ENCODE measurements at places on chromosomes 6 and 20.
A peak's percentile ranks its signal among the peaks of the same experiment; 100 is the strongest.

DNA sequence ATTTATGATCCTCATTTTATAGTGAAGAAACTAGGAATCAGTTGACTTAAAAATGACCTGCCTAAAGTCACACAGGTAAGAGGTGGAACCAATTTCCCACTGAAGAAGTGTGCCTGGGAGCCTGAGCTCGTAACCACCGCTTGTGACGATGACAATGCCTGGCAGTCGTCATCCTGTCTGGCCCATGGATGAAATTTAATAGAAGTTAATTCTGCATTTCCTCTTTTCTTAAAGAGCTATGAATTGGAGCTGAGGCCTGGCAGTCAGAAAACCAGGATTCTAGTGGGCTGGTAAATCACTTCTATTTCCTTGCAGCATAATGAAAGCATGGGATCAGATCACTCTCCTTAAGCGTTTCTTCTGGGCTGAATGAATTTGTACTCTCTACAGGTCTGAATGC lies 200.0 kb upstream of the SGK1 start:
- no peak for DNase-seq

GRCh38 chr20:53678990-53679596 lies 85.5 kb upstream of the ZNF217 start:
- no peak for DNase-seq

DNA sequence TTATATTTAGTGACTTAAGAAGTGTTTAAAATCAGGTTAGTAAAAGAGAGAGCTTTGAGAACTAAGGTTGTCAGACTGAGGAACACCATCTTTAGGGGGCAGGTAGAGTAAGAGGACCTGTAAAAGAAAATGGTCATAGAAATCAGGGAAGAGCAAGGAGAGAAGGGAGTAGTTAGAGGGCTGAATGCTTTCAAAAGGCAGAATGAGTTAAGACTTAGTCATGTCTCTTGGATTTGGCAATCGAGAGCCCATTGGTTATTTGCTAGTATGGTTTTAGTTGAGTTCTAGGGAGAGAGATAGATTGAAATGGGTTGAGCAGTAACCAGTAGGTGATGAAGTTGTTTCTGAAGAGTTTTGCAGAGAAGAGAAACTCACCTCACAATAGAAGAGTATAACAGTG lies 51.1 kb downstream of the RALGAPB start:
- DNase-seq: no peak

DNA sequence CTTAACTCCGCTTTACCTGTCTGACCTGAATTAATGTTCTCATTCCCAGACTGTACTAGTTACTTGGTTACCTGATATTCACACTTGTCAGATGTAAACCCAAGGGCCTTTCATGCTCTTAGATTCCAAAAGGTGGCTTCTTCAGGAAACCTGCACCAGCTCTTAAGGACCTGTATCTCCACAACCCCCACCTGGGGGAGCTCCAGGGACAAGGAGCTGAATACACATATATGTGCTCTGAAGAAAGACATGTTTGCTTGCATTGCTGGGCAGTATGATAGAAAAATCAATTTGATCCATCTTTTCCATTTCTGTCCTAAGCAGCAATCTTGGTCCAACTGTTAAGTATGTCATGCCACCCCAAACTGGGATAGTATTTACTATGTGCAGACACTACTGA lies 64.8 kb upstream of the POU3F2 start:
- DNase-seq: no peak

- DNase-seq: no peak
Measured at GRCh38 chr20:16025084-16025483, 548.2 kb downstream of the KIF16B start.

DNA sequence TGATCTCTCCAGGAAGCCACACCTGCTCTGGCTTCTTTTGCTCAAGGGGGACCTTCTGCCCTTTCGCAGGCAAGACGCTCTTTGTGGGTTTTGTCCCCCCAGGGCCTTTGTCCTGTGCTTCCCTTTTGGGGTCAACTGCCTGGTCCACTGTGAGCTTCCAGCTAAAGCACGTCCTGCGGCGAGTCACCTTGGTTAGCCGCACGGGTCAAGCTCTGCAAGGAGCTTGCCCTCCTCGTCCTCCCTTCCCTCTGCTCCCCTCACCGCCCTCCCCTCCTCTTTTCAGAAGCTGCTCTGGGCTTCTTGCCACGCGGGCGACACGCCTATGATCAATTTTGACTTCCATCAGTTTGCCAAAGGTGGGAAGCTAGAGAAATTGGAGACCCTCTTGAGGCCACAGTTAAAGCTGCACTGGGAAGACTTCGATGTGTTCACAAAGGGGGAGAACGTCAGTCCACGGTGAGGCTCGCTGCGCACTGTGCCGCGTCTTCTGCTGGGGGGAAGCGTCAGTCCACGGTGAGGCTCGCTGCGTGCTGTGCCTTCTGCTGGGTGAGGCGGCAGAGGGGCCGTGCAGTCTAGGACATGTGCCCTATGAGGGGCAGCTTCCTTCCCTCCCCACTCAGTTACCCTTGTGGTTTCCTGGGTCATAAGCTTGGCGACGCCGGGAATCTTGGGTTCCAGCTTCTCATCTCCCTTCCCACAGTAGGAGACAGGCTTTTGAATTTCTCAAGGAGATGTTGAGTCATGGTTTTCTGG lies 80.2 kb downstream of the SYNJ2 start:
- no peak for DNase-seq

- peak; percentile 86 for DNase-seq
Measured at GRCh38 chr6:112233847-112234246, 20.5 kb downstream of the LAMA4 start.

GRCh38 chr6:126723541-126724170 lies 383.7 kb downstream of the CENPW start:
- DNase-seq: no peak

DNA sequence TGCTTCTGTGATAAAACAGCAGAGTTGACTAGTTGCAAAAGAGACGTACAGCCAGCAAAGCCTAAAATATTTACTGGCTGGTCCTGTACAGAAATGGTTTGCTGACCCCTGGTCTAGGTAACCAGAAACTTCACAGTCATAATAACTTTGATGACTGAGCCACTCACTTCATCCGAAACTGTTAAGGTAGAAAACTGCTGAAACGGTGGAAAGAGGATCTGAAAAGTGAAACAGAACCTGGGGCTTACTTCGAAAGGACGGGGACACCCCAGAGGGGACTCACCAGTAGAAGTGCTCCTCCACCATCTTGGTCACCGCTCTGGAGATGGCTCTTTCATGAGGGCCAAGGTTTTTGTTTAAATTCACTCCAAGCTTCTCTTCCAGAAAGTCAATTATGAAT lies 16.4 kb downstream of the FAXC start:
- no peak for DNase-seq

DNA sequence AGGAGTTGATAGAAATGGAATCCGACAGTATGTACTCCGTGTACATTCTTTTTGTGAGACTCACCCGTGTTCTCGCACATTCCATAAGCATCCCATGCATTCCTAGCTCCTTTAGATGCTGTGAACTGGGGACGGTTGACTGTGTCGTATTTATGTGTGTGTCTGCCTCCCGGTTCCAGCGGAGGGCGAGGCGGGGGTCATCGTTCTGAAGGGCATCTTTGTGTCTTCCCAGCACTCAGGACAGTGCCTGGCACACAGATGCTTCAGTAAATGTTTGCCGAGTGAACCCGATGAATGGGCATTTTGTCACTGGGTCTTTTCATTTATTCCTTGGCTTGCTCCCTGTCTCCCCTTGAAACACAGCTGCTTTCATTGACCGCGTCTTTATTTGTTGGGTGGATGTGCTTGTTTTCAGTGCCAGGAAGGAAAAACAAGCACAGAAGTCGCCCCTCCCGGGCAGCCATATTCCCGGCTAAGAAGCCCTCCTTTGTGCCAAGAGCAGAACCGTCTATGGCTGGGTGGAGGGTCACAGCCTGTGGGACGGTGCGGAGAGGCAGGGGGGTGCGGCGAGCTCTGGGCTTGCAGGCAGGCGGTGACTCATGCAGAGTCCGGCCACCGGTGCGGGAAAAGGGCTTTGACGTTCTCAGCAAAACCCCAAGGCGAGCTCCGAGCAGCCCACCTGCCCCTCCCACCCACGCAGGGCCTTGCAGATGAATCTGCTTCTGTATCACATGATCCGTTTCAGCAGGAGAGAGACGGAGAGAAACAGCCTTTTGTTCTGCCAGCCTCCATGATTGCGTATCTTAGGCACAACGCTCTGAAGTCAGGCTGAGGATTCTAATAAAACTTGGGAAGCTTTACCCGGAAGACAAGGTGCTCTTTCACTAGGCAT lies 11.2 kb upstream of the PSMG4 start:
- DNase-seq: peak; percentile 50

DNA sequence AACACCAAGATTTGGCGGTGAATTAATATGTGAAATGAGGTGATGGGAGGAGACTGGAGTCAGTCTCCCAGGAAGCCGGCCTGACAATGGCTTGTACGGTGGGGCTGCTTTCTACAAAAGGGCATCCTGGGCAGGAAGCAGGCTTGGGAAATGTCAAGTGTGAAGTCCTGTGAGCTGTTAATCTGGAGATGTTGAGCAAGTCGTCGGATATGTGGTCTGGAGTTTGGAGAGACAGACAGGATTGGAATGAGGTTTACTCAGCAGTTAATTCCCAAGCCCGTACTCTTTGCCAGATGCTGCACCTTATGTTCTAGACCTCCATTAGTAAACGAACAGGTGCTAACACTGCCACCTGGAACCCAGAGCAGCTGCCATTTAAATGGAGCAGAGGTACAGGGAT lies 107.7 kb upstream of the FOXC1 start:
- DNase-seq: no peak

GRCh38 chr6:19895866-19896692 lies 58.9 kb downstream of the ID4 start:
- no peak for DNase-seq

GRCh38 chr20:40491009-40491590 lies 197.9 kb downstream of the MAFB start:
- no peak for DNase-seq

DNA sequence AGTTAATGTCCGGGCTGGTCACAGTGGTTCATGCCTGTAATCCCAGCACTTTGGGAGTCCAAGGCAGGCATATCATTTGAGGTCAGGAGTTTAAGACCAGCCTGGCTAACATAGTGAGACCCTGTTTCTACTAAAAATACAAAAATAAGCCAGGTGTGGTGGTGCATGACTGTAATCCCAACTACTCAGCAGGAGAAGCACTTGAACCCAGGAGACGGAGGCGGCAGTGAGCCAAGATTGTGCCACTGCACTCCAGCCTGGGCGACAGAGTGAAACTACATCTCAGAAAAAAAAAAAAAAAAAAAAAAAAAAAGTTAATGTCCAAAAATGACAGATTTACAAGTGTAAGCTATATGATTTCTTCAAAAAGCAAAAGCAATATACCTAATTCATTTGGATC lies 124.9 kb downstream of the CCDC170 start:
- DNase-seq: no peak

DNA sequence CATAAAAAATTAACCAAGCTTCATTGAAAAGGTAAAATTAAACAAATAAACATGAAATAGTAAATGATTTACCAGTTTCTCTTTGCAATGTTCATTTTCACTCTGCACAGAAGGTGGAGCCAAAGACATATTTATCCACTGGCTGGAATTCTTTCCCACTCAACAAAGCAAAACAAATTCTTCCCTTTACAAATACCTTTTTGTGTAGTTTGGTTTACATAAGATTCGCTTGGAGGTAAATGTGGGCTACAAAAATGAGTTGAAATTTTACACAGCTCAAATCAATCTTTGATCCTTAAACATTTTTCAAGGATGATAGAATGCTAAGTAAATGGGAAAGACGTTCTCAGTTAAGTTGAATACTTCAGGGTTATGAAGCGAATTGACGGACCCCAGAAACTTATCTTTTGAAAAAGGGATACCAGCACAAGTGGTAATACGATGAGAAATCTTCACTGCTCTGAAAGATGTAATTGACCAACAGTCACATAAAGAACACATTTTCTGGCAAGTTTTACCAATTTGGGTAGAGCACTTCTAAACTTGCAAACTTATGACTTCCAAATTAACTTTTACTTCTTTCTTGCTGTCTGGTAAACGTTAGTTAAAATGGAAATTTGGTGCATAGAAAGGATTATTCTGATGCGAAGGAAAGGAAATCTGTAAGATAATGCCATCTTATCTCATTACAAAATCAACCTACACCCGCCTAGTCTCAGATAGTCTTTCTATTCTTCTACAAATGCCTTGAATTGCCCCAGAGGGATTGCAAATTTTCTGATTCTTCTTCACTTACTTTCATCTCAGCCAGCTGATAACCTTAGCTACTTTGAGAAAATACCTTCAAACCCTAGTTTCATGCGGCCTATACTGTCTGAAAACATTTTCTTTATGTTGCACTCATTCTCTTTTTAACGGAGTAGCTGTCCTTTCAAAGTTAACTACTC lies 4.7 kb upstream of the GJA1 start:
- no peak for DNase-seq

GRCh38 chr6:11479296-11479695 lies 58.3 kb upstream of the TMEM170B start:
- no peak for DNase-seq

DNA sequence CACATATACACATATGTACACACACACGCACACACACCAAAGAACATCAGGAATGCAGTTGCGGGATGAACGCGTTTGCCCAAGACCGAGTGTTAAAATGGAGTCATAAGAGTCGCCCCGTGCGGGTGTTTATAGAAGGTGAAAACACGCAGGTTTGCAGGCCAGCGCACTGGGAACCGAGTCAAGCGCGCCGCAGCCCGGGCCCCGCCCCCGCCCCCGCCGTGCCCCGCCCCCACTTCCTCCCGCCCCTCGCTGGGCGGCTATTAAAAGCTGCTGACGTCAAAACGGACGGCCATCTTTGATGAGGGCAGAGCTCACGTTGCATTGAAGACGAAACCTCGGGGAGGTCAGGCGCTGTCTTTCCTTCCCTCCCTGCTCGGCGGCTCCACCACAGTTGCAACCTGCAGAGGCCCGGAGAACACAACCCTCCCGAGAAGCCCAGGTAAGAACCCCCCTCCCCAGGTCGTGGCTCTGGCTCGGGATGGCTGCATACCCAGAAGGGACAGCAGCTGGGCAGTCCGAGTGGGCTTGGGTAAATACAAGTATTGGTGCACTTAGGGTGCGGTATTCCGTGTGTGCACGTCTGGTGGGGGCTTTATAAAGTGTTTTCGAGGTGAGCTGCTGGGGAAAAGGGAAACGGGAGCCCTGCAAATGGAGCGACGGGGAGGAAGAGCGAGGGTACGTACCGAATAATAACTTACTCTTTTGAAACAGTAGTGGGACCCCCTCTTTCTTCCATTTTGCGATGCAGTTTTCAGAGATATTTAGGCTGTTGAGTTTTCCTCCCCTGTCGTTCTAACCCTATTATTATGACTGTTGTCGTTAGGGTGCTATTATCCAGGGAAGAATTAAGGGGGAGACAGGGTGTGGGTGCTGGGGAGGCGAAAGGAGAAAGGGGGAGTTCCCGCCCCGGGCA lies at the start of gene SNAP25:
TSS of gene SNAP25 (plus strand) at position 295 of the 916 bp plus-strand sequence. CDS start 56,662 bp downstream, outside the sequence.
- DNase-seq: no peak

DNA sequence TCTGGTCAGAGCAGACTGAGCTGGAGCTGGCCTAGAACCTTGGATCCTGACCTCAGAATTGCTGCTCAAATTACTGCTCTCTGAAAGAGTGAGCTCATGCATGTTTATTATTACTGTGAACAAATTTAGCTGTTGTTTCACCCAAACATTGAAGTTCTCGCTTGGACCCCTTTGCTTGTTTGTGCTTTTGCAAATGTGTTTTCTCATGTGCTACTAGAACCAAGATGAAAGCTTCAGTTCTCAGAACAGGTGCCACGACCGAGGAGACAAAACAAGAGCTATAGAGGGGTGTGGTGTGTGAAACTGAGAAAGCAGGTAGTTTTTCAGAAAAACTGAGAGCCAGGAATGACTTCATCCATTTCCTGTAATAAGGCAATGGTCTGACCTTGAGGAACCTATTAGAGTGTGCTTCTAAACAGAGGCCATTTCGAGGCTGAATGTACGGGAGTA lies 50.0 kb upstream of the ESR1 start:
- no peak for DNase-seq
